ENCODE measurements at places on chromosomes 3 and 15. TPM values are rescaled to one million over a fixed set of nuclear protein-coding genes. Genes with fewer than 3 reads are reported as not detected.

Gene UPK1B
- total RNA-seq: 0.36 TPM

Gene CYP8B1
- total RNA-seq: not detected

Gene HDGFL3
- 42.4 TPM for total RNA-seq

Gene PTPRG
- 148 TPM for total RNA-seq

Gene RAB6B
- total RNA-seq: 0.59 TPM

Gene RRP9
- 20.6 TPM for total RNA-seq

Gene EXD1
- not detected for total RNA-seq

Gene XYLB
- total RNA-seq: 12.4 TPM

Gene DBR1
- 17.1 TPM for total RNA-seq

Gene OIP5
- total RNA-seq: 0.88 TPM

Gene ROBO1
- 69.8 TPM for total RNA-seq

Gene XIRP1
- total RNA-seq: under 0.01 TPM

Gene THRB
- total RNA-seq: 0.36 TPM

Gene TTLL13
- total RNA-seq: under 0.01 TPM

Gene SUCNR1
- under 0.01 TPM for total RNA-seq

Gene CCNDBP1
- total RNA-seq: 61.0 TPM

Gene POLQ
- 1.5 TPM for total RNA-seq

Gene PPM1M
- 28.2 TPM for total RNA-seq

Gene SAMD7
- total RNA-seq: not detected

Gene CHRNB4
- not detected for total RNA-seq

Gene CLASP2
- total RNA-seq: 52.1 TPM

Gene DUSP7
- total RNA-seq: 12.7 TPM

Gene PHLDB2
- total RNA-seq: 107 TPM

Measured in osteoblast (primary cell).